Type B pancreatic cell (in vitro differentiated cells): ENCODE measurements at places on chromosomes 7 and 10. TPM values are rescaled to one million over a fixed set of nuclear protein-coding genes. Genes with fewer than 3 reads are reported as not detected.

DNA sequence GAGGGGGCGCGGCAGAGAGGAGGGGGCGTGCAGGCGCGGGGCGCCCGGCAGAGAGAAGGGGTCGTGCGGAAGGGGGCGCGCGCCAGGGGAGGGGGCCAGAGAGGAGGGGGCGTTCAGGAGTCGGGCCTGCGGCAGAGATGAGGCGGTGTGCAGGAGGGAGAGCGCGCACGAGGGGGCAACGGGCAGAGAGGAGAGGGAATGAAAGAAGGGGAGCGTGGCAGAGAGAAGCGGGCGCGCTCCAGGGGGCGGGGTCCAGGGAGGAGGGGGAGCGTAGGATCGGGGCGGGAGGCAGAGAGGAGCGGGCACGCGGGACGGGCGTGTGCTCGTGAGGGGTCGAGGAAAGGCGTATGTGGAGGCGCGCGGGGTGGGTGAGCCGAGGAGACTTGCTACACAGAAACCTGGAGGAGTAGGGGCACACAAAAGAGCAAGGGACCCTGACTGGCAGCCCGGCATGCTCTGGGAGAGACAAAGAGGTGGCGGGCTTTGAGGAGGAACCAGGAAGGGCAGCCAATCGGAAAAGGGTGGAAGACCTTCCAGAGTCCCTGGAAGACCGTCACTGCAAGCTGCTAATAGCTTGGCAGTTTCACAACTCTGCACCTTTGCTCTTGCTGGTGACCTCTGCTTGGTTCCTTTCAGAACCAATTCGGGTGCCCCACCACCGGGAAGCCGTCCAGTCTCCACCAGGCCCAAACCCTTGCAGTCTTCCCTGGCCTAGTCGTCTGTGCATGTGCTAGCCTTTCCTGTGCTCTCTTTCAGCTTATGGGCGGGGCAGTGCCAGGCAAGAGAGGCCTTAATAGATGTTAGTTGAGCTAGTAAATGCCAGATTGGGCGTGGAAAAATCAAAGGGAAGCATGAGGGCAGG lies 639 bp downstream of the DYDC2 start:
- DNase-seq = peak; percentile 73

Gene SEMA4G
- total RNA-seq = 28.0 and 46.0 TPM in 2 replicates

- DNase-seq = peak; percentile 54
Measured at GRCh38 chr10:48684463-48684791, 246 bp upstream of the WDFY4 start.

DNA sequence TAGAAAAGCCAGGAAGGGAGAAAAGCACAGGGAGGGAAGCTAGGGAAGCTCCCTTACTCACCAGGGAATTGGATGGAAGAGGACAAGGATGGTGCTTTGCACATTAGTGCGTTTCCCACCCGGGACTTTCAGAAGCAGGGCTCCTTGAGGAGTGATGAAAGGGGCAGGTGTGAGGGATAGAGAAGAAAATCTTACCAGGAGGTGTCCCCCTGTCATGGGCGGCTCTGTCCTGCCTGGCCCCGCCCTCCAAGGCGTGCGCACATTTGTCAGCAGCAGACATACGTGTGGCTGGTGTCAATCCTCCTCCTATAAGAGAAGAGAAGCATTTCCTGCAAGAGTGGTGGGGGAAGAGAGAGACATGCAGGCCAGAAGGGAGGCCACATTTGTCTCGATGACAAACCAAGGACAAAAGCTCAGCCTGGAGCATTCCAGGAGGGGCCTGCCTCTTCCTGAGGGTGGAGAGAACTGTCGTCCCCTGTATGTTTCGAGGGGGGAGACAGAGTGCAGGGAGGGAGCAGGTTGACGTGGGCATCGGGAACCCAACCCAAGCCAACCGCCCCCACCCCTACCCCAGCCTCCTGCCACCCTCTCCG lies 47.4 kb upstream of the COMTD1 start:
- DNase-seq = peak; percentile 69

DNA sequence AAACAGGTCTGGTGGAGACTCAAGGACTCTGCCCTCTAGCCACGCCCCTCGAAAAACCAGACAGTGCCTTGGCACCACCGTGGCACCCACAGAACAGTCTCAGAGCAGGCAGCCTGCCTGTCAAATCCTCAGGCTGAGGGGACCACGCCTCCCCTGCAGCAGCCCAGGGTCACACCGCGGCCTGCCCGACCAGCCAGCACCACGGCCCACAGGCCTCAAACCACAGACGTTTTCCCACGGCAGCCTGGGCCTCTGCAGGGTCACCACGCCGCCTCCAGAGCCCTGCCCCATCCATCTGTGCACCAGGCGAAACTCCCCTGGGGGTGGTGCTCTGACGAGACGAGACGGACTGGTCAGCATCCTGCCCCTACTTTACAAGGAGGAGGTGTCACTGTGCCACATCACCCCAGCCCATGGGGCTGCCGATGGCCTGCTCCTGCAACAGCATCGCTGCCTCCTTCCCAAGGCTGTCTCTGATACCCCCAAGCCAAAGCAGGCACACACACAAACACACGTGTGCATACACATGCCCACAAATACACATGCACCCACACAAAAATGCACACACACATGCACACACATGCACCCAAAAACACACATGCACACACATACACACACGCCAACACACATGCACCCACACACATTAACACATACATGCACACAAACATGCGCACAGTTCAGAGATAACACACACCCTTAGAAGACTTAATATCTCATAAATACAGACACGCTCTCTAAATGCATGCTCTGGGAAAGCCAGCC lies 24.6 kb downstream of the PAPOLB start:
- DNase-seq = no peak
